ENCODE measurements at places on chromosomes 2 and 18.

GRCh38 chr18:48631851-48632250 is 93.0 kb downstream of the CTIF start:
- DNase-seq = no peak

- no peak for DNase-seq
Observed at GRCh38 chr2:174901075-174901474, 104.1 kb downstream of the CHN1 start.

DNA sequence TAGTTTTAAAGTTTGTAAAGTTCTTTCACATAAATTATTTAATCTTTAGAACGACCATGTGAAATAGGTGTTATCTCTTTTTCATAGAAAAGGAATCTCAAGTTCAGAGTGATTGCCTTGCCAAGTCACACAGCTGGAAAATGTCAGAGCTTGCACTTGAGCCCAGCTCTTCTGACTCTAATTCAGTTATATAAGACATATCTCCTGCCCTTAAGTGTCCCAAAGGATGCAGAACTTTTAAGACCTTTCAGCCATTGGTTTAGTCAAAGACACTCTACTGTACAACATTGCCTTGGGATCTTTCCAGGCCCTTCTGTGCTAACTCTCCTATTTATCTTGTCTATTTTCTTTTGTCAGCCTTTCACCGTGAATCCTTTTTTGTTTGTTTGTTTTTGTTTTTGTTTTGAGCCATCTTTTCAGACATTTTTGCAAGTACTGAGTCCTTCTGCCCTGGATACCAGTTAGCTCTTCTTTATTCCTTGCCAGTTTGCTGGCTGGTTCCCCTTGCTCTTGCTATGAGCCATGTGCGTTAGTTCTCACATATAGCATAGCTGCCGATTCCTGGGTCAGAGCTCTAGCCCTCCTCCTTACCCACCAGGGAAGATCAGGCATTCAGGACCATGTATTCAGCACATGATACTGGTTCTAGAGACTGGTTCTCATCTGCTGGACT is 160.0 kb upstream of the MYO3B start:
- no peak for DNase-seq

DNA sequence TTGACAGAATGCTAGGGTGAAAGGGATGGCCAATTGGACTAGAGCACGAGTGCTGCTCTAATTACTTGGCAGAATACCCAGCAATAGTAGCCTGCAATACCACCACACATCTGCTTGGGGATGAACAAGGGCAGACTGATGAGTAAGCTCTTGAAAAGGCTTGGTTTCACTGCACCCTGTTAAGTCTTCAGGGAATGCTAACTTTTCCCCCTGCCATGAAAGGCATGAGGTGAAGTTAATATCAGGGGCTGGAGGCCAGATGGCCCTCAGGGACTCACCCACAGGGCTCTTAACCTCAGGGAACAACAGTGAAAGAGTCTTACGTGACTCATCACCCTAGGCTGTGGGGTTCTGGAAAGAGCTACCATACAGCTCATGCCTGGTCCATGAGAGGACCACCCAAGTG is 51.7 kb upstream of the MYL1 start:
- DNase-seq = no peak

GRCh38 chr18:79644006-79644665 is 35.5 kb upstream of the CTDP1 start:
- DNase-seq = peak; percentile 44

DNA sequence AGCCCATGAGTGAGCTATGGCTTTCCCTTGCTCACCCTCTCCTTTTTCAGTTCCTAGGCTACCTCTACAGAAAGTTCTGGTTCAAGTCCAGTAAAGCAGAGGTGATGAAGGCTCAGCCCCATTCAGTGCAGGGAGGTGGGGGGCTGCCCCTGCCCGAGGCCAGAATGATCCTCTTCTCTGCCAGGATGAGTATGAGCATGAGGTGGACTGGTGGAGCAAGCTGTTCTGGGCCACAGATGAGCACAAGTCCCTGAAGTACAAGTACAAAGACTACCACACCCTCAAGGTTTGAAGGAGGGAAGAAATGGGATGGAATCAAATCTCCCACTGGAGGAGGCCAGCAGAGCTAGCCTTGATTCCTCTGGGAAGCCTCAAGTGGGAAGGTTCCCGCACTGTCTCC is 42.4 kb downstream of the LMAN2L start:
- DNase-seq = no peak

DNA sequence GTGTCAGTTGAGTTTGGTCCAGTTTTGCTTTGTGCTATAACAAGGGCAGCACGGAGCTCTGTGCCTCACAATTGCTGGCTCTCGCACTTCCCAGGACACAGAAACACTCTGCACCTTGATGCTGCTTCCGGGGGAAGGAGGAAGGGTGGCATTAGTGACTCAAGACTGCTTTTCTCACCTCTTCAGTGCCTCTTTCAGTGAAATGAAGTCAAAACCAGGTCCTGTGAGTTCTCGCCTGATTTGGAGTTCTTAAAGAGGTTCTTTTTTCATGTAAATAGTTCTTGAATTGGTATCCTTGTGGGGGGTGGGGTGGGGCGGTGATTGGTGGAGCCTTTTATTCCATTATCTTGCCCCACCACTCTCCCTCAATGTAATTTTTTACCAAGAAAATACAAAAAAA is 91.5 kb upstream of the MYT1L start:
- no peak for DNase-seq

GRCh38 chr2:156476850-156477206 is 40.6 kb downstream of the GPD2 start:
- no peak for DNase-seq

DNA sequence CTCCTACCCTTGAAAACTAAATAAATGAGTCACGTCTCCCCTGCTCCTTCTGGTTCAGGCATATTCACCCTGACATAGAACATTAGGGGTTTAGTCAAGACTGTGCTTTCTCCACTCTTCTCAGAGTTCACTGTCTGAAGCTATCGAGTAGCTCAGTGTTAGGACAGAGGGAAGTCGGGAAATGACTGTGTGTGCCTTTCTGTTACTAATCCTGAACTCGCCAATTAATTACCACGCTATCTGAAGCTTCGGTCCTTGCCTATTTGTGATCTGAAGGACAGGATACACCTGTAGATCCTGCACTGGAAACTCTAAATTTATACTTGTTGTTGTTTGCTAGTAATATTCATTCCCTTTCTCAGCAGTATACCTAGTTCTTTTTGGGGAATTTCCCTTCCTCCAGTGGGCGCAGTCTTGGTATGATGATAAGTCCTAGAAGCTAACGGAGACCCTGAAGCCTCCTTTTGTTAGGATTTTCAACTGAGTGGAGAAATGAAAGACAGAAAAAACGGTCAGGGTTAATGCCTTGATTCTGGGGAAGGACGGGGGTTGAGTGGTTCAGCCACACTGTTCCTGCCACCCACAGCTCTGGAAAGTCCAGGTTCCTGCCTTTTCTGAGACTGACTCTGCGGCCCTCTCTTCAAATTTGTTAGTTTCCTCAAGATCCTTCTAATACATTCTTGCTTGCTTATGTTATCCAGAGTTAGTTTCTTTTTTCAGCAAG is 218.0 kb downstream of the DLGAP1 start:
- DNase-seq = no peak

- no peak for DNase-seq
Observed at GRCh38 chr18:41060967-41061366, 894.1 kb upstream of the PIK3C3 start.

- DNase-seq = no peak
Observed at GRCh38 chr2:44110444-44110843, 58.2 kb upstream of the PPM1B start.

GRCh38 chr2:209808521-209808920 is 36.9 kb downstream of the UNC80 start:
- no peak for DNase-seq

GRCh38 chr2:76556018-76556417 is 845.3 kb upstream of the GCFC2 start:
- DNase-seq = no peak

- no peak for DNase-seq
Observed at GRCh38 chr2:12304564-12305171, 412.1 kb upstream of the TRIB2 start.

DNA sequence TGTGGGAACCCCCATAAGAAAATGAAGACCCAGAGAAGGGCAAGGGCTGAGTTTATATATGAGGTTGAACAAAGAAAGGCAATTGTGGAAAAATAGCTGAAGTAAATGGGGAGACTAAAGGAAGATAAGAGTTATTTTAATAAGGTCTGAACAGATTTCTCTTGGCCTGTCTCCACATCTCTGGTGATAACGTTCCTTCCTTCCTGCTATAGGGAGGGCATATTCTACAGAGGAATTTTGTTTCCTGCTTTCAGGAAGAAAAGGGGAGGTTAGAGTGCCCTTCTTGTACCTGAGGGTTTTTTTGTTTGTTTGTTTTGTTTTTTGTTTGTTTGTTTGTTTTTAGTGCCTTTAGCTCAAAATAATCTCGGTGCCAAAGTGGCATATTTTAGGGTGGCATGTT is 31.6 kb downstream of the MOGAT1 start:
- no peak for DNase-seq

GRCh38 chr2:191676790-191677645 is 918 bp upstream of the NABP1 start:
- no peak for DNase-seq

DNA sequence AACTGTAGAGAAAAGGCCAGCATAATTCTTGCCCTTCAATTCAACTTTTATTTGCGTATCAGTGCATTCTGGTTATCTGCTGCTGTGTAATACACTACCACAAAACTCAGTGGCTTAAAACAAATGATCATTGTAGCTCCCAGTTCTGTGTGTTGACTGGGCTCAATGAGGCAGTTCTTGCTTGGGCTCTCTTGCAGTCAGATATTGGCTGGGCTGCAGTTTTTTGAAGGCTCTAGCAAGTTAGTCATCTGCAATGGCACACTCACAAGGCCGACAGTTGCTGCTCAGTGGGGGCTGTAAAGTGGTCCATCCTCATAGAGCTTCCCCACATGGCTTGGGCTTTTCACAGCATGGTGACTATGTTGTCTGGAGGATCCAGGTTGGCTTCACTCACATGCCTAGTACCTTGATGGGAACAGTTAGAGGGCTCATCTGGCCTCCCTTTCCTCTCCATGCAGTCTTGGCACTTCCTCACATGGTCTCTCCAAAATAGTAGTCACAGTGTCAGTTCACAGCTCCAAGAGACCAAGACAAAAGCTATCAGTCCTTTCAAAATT is 110.6 kb upstream of the TNP1 start:
- DNase-seq = no peak

DNA sequence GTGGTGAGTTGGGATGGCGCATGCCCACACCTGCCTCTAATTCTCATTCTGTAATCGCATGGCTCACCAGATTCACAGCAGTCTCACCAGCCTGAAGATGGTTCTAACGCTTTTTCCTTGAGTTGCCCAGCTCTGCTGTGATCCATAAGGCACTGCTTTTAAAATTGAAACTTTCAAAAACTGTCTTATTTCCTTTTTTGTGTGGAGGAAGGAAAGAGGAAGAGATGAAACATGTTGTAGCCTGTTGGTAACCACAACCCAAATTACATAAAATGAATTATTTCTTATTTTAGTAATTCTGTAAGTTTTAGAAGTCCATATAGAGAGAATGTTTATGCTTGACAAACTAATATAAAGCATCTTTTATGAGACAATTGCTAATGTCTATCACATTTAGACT is 165.4 kb downstream of the RBM43 start:
- no peak for DNase-seq

DNA sequence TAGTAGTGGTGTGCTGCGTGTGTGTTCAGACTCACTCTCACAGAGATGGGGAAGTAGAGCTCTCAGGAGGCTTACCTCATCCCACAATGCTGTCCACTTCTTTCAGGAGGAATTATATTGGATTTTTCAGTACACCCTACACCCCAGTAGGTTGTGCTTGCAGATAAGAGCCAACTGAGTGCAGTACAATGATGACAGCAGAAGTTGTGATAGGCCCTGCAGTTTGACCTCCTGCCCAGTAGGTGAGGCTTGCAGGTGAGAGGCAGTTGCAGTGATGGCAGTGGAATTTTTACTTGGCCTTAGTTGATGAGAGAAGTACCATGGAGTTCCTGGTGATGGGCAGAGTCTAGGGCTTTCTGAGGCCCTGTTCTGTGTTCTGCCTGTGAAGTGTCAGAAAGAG is 657.8 kb downstream of the KCNJ3 start:
- no peak for DNase-seq

GRCh38 chr2:208511016-208511415 is 104.4 kb downstream of the PTH2R start:
- DNase-seq = no peak

DNA sequence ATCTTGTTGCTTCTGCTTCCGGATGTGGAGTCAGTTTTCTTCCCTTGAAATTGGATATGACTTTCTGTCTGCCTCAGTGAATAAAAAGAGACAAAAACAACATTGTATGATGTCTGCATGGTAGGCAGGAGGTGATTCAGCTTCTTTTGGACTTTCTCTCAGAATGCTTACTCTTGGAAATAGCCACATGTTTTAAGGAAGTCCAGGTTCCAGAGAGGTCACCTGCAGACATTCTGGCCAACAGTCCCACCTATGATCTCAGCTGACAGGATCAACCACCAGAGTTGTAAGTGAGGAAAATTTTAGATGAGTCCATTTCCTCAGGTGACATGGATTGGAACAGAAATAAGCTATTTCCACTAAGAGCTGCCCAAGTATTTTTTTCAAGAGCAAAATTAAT is 508.7 kb upstream of the FAM98A start:
- no peak for DNase-seq

DNA sequence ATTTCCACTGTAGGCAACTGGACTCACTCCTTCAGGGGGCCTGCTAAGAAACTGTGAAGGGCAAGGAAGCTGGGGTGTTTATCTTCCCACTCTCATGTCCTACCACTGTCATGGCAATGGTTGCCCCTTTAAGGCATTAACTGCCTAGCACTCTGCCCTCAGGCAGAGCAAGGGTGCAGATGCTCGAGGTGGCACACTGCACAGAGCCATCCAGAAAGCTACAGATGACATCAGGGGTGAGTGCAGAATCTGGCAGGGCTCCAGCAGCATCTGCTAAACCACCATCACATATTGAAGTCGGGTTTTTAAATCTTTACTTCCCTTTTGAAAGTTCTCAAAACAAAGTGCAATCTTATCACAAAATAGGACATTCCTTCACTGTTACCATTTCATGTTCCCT is 75.4 kb downstream of the RAPGEF4 start:
- no peak for DNase-seq

DNA sequence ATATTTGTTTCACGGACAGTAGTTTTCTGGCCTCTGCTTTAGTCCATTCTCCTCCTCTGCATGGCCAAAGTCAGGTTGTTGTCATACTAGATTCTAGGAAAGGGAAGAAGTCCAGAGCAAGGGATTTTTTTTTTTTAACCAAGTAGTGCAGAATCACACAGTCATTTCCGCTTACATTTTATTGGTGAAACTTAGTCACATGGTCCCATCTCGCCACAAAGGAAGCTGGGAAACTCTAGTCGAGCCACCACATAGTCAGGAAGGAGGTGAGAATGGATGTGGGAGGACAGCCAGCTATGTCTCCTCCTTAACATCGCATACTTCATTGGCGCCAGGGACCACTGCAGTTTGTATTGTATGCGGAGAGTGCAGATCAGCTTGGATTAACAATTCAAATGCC is 10.4 kb downstream of the HRH4 start:
- DNase-seq = no peak

GRCh38 chr18:60163622-60164021 is 209.0 kb downstream of the MC4R start:
- DNase-seq = no peak

DNA sequence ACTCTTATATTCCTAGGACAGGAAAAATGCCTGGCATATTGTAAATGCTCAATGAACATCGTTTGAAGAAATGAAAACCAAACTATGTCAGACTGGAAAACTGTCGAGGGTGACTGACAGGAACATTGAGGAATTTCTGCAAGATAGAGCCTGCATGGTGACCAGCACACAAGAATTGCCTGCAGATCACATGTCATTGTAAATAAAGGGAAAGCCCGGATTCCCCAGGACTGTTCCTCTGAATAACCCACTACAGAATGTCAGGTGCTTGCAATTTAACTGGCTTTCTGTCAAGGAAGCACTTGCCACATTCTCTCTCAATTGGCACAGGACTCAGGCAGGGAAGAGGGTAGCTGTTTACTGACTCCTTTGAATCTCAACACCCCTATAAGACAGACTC is 129.0 kb upstream of the REG3G start:
- DNase-seq = no peak

Data from stimulated activated CD8-positive, alpha-beta memory T cell treated with anti-CD3 and anti-CD28 coated beads, Interleukin-7, amount 100 ng/mL, for 24 hours (primary cell).